ENCODE measurements at places on chromosomes 11 and 22.
A peak's percentile ranks its signal among the peaks of the same experiment; 100 is the strongest.

GRCh38 chr11:64234647-64235379 is 429 bp downstream of the VEGFB start:
- DNase-seq = no peak

DNA sequence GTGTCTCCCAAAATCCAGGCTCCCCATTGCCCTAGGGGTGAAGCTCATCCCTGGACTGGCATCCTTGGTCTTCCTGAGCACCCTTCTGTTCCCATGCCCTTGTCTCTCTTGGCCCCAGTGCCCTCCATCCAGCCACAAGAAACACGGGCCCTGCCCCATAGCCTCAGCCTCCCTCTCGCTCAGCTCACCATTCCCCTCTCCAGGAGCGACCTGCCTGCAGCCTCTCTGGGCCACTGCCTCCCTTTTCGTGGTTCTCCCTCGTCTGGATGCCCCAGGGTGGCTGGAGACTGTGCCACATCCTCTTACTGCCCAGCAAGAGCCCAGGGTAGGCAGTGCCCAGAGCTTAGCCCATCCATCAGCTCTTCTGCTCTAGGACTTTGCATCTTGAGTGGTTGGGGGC is 532.1 kb downstream of the TBC1D22A start:
- DNase-seq = no peak

DNA sequence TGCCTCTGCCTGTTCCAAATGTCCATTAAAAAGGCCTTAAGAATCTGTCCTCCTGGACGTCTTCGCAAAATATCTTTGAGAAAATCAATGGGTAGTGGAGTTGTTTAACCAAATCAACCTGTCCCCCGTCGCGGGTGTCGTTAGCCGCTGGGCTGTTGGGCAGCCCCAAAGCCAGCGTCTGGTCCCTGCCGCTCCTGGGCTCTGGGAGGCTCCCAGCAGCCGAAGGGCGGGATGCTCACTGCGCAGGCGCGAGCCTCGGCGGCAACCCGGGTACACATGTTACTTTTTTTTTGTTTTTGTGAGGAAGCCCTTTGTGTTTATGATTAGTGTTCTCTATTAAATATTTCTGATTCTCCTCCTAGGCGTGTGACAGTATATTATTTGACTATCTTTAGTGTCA is 12.6 kb downstream of the MMP10 start:
- no peak for DNase-seq

GRCh38 chr11:77510851-77511250 is 37.0 kb upstream of the PAK1 start:
- DNase-seq = no peak

- DNase-seq = peak; percentile 73
Measured at GRCh38 chr11:16986434-16987204, 27.6 kb downstream of the PLEKHA7 start.

- DNase-seq = no peak
Measured at GRCh38 chr11:19370100-19370861, 129.5 kb upstream of the E2F8 start.

DNA sequence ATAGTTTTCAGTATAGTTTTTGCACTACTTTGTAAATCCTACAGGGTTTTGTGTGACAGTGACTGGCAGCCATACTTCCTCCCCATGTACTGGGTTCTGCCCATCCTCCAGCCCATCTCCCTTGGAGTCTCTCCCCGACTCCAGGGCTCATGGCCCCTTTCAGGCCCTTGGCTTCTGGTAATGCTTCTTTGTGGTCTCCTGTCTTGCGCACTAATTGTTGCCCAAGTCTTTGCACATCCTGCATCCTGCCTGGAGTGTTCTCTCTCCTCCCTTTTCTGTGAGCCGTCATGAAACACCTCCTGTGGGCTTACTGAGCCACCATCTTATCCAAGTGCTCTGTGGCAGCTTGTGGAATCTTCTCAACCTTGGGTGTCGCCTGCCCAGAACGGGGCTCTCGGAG is 11.4 kb upstream of the KCNQ1OT1 start:
- no peak for DNase-seq

GRCh38 chr11:62627713-62628112 is 5.9 kb upstream of the B3GAT3 start:
- no peak for DNase-seq

DNA sequence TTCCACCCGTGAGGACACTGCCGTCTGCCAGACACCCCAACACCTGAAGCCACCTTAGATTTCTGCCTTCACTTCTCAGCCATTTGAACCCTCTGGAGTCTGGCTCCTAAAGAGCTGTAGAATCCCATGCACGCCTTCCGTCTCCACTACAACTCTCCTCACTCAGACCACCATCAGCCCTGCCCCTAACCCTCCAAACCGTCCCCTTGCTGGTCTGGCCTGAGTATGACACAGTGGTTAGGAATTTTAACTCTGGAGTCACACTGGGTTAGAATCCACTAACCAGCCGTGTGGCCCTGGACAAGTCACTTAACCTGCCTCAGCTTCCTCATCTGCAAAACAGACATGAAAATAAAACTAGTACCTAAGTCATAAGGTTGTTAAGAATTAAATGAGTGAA is 3.0 kb downstream of the CNIH2 start:
- no peak for DNase-seq

DNA sequence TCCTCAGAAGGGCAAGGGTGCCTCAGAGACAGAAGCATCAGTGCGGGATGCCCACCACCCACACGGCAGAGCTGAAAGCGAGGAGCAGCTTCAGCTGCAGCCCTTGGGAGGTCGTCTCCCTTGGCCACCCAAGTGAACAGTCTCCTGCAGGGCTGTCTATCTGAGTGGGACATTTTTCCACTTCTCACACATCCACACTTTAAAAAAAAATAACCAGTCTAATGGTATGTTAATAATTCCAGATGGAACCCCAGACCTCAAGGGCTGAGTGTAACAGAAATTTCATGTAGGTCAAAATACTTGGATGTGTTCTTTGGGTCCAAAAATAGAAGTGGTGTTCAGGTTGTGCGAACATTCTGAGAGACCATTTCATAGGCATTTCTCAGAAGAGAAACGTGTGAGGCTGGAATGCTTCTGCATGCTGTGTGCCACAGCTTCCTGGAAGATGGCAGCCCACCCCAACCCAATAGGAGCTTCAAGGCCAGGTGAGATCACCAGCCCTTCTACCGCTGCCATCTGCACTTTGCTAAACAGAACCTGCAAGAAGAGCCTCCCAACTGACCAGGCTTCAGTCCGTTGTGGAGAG is 623.2 kb downstream of the OPCML start:
- DNase-seq = no peak

DNA sequence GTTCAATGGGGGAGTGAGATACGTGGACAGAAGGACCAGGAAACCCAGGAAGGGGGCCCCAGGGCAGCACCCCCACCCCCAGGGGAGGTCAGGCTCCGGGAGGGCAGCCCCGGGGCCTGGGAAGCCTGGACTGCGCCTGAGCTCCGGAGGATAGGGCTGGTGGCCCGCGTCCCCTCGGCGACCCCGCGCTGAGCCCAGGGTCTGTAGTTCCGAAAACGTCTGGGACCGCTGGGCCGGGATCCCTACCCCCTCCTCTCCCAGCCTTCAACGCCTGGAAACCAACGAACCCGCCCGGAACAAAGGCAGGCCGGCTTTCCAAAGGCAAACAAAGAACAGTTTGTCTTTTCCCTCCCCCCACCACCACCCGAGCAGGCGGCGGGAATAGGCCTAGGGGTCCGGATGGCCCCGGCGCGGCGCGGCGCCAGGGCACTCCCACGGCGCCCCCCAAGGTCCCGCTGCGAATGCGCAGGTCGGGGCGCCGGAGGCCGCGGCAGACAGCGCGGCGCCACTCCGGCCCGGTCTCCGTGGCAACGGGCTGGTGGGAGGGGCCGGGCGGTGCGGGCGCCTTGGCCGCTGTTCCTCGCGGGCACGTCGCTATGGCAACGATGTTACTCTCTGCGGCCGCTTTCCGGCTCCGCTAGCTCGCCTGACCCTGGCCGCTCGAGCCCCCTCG is 58.5 kb downstream of the IGLL1 start:
- DNase-seq = peak; percentile 77

- no peak for DNase-seq
Measured at GRCh38 chr11:46865340-46865739, 19.3 kb upstream of the CKAP5 start.

DNA sequence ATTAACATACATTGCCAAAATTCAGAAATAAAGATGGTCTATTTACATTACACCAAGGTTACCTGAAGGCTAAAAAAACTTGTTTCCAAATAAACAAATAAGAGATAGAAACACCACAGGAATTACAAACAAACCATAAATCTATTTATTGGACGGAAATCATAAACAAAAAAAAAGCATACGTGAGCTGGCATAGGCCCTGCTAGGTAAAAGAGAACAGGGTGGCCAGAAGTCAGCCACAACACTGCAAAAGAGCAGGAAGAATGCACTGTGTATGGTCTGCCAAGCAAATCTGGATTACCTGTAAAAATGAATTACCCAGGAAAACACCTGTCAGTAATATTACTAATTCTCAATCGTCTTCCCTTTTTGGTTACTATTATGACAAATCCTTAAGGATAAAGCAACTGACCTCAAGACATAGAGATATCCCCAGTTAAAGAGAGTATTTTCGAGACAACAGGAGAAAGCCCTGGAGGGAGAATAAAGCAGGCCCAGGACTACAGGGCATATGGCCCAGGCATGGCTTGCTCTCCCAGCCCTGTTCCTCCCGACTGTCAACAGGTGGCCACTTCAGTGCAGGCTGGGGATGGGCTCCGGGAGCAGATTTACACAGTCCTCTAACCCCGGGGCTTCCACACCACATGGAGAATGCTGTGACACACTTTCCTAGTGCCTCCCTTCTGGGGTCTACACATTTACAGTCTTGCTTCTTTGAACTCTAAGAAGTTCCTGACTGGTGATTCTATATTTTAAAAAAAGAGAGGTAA is 18.0 kb downstream of the PPP2R1B start:
- no peak for DNase-seq

DNA sequence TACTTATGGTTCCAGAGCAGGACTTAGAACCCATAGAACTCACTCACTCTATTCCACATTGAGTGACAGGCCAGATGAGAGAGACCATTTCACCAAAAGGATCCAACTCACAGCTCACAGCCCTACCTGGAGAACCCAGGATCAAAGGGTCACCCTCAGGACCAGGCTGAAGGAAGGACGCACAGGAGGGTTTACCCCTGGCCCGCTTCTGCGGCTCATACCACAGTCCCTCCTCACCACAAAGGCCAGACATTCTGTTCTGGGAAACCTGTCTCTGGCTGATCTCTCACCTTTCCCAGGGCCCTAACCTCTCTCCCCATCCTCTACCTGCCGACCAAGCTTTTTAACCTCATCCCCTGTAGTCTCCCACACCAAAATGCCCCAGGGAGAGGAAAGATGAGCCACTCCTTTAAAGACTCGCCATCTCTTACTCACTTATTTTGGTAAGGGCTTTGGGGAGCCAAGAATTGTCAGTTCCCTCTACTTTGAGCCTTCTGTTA is 4.7 kb downstream of the FOSL1 start:
- DNase-seq = no peak

DNA sequence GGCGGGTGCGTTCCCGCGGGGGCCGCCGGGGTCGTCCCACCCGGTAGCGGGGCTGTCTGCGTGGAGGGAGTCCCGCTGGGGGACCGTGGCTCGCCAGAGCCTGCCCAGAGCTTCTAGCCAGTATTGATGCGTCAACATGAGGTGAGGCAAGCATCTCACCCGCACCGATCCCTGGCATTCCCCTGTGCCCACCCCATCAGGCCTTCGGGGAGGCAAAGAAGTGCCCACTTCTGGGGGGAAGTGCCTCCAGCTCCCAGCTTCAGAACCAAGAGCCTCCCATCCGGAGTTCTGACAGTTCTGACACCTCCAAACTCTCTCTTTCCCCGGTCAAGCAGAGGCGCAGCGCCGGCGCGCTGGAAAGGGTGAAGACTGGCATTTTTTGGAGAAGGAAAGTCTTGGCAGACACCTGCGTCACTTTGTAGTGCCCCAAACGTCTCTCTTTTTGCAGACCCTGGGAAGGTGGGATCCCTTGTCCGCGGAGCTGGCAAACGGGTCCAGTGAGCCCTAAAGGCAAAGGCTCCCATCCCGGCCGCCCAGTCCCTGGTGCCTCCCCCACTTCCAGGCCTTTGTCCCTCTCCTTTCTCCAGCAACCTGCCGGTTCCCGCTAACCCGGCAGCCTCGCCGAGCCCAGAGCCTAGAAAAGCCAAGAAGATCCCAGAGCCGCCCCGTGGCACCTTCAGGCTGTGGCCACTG is 3.2 kb upstream of the PAX6 start:
- DNase-seq = no peak

DNA sequence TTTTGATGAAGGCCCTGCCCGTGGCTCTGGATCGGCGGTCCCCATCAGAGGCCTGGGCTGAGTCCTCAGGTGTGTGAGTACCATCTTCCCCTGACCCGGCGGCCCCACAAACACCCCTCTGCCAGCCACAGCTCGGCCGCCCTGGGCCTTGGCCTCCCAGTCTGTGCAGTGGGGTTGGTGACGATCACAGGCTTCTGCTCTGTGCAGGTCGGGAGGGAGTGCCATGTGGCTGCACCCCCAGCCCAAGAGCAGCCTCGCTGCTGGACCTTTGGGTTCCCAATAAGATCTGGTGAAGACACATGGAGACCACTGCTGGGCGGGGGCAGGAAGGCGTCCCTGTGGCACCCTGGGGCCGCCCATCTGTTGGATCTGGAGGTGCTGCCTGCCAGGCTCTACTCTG is 47.1 kb upstream of the PPARA start:
- DNase-seq = no peak

- no peak for DNase-seq
Measured at GRCh38 chr22:24431309-24432034, 4.1 kb downstream of the ADORA2A start.

DNA sequence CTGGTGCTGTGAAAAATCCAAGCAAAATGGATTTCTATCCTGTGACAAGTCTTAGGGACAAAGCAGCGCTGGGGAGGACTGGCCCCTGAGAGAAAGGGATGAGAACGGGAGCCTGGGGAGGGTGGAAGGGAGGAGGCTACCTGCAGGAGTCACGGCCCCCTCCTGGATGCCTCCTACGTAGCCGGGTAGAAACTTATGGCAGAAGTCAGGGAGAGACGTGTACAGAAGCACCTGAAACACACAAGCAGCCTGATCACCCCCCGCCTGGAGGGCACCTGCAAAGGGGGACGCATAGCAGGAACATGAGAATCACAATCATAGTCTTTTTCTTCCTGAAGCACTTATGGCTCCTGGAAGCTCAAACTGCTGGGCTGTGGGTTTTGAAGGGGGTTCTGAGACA is 6.1 kb downstream of the DHCR7 start:
- DNase-seq = no peak

GRCh38 chr11:9739123-9739900 is 75.4 kb downstream of the SWAP70 start:
- DNase-seq = no peak

DNA sequence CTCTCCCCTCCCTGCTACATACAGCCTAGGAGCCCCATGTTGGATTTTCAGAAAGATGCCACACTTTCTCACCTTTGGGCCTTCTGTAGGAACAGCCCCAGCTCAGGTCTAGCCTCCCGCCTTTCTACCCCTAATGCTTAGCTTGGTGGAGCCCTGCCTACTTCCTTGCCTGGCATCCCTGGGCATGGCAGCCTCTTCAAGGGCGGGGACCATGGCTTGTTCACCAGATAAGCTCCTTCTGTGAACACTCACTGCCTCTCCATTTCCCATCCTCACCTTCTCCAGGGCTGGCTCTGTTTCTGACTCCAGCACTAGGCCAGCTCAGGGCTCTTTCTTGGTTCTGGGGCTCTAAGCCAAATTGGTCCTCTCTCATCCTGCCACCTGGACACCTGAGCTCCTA is 1.4 kb downstream of the SEPTIN3 start:
- DNase-seq = no peak

Measured in NCI-H2107 (cell line).